Kidney glomerular epithelial cell (primary cell): ENCODE measurements at places on chromosomes 11 and 22.

GRCh38 chr22:34429314-34429713 is 509.0 kb upstream of the LARGE1 start:
- DNase-seq, result no peak

GRCh38 chr11:110431051-110431672 is 1.4 kb downstream of the FDX1 start:
- DNase-seq, result no peak

- DNase-seq, result no peak
Measured at GRCh38 chr11:124301548-124301947, 12.2 kb downstream of the OR8D1 start.

GRCh38 chr11:92852946-92853345 is 116.5 kb upstream of the MTNR1B start:
- peak; percentile 17 for DNase-seq

GRCh38 chr11:117792241-117792640 is 4.8 kb downstream of the DSCAML1 start:
- DNase-seq, result no peak

DNA sequence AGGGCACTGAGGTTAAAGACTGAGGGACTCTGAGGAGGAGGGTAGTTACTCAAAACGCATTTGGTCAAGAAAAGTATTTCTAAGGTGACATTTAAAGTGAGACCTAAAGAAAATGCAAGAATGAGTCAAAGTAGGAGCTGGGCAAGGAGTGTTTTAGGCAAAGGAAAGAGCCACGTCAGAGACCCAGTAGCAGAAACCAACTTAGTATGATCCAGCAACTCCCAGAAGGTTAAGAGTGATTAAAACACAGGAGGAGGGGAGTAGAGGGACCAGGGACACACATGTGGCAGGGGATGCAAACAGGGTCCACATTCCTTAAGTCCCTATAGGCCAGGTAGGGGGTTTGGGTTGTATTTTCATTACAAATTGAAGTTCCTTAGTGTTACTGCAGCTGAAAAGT is 24.3 kb upstream of the CCDC34 start:
- no peak for DNase-seq
